Stimulated activated CD4-positive, alpha-beta T cell treated with anti-CD3 and anti-CD28 coated beads, Interleukin-2, amount 100 ng/mL, for 48 hours (primary cell): ENCODE measurements at places on chromosomes 13 and 19.

GRCh38 chr19:3945838-3946237, 13.0 kb downstream of the NMRK2 start:
- no peak for DNase-seq

- DNase-seq = no peak
Observed at GRCh38 chr19:11096210-11096841, 7.1 kb downstream of the LDLR start.

- no peak for DNase-seq
Observed at GRCh38 chr13:80363890-80364503, 23.1 kb upstream of the SPRY2 start.

GRCh38 chr13:30396434-30397075, 25.7 kb upstream of the UBE2L5 start:
- no peak for DNase-seq

- DNase-seq = no peak
Observed at GRCh38 chr19:14103310-14103709, 12.8 kb upstream of the SAMD1 start.

DNA sequence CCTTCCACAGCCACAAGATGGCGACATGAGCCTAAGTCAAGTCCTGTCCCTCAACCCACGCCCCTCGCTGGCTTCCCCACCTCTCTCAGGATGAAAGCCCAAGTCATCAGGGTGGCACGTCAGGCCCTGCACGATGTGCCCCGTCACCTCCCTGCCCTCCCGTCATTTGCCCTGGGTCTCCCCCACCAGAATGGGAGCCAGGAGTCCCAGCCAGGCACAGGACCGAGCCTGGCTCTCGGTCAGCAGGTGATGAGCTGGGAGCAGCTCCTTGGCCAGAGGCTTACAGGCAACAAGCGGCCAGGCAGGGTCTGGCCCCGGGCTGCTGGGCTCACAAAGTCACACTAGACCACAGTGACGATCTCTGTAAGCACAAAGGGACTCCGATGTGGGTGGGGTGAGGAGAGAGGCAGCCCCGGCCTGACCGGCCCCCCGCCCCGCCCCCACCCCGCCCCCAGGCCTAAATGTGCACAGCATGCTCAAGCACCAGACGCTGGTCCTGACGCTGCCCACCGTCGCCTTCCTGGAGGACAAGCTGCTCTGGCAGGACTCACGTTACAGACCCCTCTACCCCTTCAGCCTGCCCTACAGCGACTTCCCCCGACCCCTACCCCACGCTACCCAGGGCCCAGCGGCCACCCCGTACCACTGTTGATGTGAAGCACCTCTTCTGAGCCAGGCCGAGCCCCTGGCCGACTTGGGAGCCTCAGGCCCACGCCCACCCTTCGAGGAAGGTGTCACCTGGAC, 7.3 kb downstream of the MRPL4 start:
- DNase-seq = peak; percentile 95

DNA sequence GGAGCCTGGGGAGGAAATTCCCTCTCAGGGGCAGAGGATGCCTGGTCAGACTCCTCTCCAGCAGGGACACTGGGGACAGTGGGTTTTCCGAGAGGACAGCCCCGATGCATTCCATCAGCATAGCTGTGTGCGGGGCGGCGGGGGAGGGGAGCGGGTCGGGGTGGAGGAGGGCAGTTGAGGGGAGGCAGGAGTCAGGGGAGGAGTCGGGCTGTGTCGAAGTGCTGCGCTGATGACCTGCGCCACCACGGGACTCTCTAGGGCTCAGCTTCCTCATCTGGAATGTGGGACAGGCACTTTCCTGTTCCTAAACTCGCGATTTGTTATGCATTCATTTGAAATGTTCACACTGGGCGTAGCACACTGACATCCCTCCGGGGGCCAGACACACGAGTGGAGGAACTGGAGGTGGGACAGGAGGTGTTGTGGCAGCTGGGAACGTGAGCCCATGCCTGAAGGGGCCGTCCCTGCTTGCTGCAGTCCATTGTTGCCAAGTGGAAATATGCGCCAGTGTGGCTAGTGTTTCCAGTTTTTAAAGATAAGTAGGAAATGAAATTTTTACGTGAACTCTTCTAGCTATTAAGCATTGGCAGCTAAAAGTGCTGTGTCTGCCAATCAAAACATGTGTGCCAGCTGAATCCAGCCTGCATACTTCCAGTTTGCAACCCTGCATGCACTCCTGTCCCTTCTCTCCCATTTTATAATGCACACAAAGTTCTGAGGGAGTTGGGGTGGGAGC, 43.3 kb downstream of the FLT1 start:
- no peak for DNase-seq

GRCh38 chr13:40401911-40402776, 264.3 kb downstream of the FOXO1 start:
- DNase-seq = no peak

DNA sequence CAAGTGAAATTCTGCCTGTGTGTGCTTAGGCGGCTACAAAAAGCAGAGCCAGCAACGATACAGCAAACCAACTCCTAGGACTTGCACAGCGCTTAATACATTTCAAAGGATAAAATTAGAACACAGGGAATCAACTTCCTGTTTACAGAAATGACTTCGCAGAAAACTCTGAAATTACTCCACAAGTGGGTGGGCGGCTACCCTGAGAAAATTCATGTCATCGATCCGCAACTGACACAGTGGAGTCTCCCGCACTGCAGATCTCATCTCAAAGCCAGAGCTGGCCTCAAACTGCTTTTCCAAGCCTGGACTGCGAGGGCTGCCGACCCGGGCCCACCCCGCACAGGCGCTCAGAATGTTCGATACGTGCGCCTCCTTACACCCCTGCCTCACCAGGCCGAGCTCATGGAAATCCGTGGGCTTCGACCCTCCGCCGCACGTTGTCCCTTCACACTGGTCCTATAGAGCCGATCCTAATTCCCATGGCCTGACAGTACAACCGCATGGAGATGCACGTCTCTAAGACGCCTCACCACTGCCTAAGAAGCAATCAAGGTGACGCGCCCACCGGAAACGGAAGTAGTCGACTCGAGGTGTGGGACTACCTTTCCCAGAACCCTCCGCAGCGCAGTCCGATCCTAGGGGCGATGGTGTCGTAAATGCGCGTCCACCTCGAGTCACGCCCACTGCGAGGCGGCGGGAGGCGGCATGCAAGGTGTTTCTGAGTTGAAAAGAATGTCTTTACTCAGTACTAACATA, at the start of gene ZNF229:
Gene ZNF229 (minus strand): TSS at position 557 of the 759 bp plus-strand sequence. CDS start 5,625 bp downstream, outside the sequence.
- DNase-seq = peak; percentile 45

- no peak for DNase-seq
Observed at GRCh38 chr13:60519496-60519895, 122.5 kb downstream of the TDRD3 start.

DNA sequence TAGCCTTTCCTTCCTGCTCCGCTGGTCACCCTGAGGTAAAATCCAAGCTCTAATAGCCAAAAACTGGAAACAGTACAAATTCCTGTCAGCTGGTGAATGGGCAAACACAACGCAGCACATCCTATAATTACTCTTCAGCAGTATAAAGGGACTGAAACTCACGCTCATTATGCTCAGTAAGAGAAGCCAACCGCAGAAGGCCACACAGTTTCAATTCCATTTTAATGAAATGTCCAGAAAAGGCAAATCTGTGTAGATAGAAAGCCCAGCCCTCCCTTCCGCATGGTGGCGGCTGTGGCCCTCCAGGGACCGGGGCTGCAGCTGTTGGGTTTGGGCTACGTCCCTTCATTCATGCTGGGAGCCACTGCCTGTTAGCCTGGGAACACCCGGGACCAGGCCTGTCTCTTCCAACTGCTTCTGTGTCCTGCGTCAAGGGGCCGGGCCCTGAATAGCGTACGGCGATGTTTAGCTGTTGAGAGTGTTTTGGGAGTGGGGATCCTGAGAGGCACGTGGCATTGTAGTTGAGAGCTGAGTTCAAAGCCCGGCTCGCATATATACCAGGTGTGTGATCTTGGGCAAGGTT, 23.5 kb downstream of the NKPD1 start:
- DNase-seq = no peak

- DNase-seq = no peak
Observed at GRCh38 chr13:33105387-33106005, 89.3 kb downstream of the KL start.

DNA sequence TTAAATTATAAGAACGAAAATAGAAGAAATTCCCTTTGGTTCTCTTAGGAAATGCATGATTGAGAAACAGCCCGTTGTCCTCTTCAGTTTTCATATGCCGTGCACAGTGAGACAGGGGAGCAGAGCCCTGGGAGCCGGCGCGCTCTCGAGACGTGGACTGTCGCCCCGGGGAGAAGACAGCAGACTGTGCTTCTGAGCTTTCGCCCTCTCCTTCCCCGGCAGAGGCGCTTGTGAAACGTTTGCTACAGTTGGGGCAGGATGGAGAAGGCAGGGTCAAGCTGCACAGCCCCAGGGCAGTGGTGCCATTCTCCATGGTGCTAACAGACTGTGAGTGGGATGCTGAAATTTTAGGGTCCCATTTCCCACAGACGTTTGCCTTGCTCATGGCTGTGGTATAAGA, 192.2 kb upstream of the KL start:
- no peak for DNase-seq

DNA sequence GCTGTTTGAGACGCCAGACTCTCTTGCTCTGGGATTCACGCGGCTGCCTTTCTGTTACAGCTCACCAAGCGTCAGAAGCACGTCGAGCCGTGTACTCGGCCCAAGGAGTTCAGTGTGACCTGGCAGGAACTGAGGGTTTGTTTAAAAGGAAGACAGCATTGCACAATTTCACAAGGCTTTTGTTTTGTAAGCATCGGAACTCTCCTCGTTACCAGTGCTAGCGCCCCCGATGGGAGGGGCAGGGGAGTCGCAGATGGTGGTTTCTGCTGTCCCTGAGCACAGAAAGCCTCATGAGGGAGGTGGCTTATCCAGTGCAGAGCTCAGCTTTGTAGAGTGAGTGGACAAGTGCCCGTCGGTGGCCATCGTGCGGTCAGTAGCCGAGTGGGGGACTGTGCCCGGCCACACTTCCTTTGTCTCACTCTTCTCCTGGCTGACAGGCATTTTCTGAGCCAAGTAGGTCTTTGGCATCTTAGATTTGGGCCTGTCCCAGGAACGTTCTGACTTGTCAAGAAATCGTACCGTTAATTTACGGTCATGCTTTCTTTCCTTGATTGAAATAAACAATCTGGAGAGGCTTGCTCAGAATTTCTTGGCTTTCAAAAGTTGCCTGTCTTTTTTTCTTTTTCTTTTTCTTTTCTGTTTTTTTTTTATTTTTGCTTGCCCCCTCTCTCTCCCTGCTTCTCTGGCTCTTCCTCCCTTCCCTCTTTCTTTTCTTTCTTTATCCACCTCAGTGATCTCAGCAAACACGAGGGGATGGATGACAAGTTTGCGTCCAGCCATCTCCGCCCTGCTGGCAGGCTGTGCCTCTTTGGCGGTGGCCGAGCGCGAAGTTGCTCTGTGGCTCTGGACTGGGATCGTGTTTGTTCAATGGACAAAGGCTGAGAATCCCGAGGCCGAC, 7.7 kb downstream of the KDM4B start:
- no peak for DNase-seq

DNA sequence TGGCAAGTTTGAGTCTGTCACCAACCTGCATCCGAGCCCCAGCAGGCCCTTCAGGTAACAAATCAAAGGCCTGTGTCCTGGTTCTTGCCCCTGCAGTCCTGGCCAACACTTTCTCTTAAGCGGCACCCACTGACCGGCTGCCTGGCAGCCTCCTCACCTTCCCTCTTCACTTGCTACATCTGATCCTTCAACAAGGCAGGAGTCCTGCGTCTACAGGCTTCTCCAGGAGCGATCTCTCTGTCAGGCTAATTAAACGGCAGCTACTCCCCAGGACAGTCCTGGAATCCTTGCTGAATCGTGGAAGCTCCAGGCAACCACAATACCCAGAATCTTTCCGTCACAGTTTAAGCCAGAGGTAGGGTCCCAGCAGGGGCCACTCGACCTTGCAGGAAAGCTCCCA, 41.1 kb upstream of the GAS6 start:
- DNase-seq = no peak

DNA sequence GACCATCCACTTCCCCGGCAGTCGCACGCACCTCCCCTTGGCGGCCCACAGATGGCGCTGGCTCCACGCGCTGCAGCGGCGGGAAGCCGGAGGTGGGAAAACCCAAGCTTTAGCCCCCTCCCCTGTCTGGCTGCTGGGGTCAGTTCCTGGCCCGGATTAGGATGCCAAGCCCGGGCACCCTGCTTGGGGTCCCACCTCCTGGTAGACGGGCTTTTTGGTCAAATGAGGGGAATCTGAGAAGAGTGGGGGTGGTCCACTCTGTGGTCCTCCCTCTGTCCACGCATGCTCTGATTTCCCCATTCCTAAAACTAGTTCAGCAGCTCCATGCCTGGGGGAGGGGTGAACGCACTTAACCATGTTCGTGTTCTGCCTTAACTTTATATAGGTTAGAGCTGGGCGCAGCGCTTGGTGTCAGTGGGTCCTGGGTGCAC, 8.1 kb upstream of the ADGRE2 start:
- DNase-seq = peak; percentile 17

- DNase-seq = no peak
Observed at GRCh38 chr19:39915101-39915847, 19.2 kb downstream of the FCGBP start.

- DNase-seq = no peak
Observed at GRCh38 chr13:42333613-42334328, 61.8 kb downstream of the AKAP11 start.

DNA sequence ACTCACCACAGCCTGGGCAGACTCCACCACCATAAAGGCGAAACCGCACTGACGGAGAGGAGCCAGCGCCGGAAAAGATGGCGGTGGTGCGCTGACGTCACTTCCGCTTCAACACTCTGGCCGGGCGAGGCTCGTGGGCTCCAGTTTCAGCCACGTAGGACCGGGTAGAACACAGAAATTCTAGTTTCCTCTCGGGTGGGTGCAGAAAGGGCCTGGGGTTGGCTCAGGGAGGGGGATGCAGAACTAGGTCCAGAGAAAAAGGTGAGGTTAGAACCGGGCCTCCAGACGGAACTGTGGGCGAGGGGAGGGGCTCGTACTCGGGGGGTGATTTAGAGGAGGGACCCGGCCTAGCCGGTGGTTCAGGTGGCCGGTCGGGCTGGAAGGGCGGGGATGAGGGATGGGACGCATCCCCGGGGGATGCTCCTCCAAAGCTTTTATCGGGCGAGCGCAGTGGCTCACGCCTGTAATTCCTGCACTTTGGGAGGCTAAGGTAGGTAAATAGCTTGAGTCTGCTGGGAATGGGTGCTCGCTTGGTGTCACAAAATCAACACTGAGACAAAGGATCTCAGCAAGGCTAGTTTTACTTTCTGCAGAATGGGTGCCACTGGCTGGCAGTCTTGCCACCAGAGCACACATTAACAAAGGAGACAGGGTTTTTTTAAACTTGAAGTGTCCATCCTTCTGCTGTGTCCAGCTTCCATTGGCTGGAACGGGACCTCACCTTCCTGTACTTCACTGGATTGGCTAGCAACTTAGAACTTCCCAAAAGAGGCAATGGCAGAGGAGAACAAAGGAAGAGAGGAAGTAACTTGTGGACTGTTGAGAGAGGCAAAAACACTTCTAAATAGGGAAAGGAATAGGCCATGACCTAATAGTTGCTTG, at the start of gene ZNF561:
Gene ZNF561 (minus strand): TSS at position 77 of the 882 bp plus-strand sequence. CDS start 1,776 bp downstream, outside the sequence.
- peak; percentile 78 for DNase-seq

GRCh38 chr13:37806666-37807065, 62.9 kb downstream of the TRPC4 start:
- DNase-seq = no peak

DNA sequence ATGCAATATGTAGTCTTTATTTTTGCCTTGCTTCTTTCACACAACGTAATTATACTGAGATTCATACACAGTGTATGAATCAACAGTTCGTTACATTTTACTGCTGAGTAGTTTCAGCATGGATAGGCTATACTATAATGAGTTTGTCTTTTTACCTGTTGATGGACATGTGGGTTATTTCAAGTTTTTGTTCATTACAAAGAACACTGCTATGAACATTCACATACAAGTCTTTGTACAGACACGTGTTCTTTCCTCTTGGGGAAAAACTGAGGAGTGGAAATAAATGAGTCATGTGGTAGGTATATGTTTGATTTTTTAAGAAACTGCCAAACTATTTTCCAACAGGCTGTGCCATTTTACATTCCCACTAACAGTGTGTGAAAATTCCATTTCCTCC, 35.1 kb downstream of the ENOX1 start:
- DNase-seq = no peak
